Activated CD4-positive, alpha-beta T cell treated with anti-CD3 and anti-CD28 coated beads, Interleukin-2, amount 50 U/mL, for 1 hour (primary cell): ENCODE measurements at places on chromosomes 6 and 20.
A peak's percentile ranks its signal among the peaks of the same experiment; 100 is the strongest.

DNA sequence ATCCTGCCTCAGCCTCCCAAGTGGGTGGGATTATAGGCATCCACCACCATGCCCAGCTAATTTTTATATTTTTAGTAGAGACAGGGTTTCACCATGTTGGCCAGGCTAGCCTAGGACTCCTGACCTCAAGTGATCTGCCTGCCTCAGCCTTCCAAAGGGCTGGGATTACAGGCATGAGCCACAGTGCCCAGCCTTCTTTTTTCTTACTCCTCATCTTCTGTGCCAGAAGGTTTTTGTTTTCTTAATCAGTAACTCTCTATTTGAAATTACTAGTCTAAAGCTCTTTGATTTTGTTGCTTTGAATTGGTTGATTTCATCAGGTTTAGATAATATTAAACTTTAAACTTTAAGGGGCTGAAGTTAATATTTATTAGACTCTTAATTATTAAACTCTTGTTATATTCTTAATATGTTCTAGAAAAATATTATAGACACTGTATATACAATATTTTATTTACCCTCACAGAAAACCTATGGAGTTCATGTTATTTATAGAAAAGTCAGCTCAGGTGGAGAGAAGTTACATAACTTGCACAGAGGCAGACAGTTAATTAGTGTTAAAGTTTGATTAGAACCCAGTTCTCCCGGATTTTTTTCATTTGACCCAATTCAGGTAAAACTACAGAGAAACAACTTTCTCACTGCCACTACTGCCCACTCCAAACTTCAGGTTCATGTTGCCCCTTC, 177.4 kb upstream of the SGK1 start:
- DNase-seq: no peak

- DNase-seq: no peak
Observed at GRCh38 chr6:141878686-141879085, 254.0 kb upstream of the GJE1 start.

- DNase-seq: no peak
Observed at GRCh38 chr6:18209539-18210197, 54.4 kb downstream of the KDM1B start.

DNA sequence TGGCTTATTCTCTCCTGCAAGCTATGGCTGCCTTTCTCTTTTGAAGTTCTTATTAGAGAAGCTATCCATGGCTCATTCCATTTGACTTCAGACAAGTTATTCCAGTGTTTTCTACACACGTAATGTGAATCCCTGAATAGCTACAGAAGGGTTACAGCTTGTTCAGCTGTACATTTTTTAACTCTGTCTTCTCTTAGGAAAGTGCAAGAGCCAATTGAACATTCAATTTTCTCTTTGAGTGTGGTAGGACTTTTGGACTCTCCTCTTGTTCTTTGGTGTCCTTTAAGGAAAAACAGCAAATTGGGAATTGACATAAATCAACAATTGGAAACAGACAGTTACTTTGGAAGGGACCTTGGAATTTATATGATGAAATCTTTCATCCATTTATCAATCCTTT, 125.8 kb downstream of the EPM2A start:
- no peak for DNase-seq

- no peak for DNase-seq
Observed at GRCh38 chr6:130981409-130981808, 81.6 kb downstream of the EPB41L2 start.

DNA sequence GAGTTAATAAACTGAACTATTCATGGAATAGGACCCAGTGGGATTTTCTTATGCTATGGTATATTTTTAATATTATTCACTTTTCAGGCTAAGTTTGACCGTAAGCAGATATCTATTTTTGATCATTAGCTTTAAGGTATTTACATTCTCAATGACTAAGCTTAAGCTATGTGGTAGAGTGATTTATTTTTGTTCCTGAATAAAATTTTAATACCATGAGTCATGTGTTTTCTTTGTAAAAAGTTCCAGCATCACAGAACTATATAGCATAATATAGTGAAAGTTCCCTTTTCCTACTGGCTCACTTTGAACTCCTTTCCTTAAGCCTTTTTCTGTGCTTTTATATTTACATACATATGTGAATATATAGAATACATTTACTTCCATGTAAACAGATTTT, 75.8 kb downstream of the BCKDHB start:
- no peak for DNase-seq

DNA sequence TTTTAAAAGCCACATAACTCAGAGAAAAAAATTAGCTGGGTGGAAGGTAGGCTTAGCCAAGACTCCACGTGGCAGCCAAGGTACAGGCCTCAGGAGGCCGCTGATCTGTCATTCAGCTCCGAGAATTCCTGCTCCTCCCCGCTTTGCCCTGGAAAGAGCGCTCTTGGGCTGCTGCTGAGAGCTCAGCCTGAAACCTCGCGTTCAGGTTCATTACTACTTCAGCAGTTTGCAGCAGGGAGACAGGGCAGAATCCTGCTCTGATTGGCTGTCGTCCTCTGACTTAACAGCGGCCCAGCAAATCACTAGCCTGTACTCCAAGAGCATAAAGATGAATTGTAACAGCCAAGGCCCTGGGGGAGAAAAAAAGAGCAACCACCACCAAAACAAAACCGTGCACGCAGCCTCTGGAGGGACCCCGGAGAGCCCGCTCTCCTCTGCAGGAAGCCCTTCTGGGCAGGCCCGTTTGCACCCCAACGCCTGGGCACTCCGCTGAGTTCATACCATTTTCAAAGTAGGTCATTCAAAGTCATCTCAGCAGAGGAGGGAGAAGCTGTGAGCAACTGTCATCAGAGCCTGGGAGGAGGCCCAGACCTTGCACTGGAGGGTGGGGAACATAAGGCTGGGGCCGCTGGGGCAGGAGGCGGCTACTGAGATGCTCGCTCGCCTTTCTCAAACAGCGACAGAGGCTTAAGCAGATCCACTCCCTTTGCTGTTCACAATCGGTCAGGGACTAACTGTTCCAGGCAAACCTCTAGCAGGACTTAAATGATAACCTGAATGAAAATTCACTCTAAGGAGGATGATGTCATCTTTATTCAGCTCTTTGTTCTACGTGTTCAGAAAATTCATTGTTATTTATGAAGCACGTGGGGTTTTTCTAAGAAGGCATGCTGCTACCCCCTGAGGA, 42.3 kb upstream of the ATXN1 start:
- DNase-seq: no peak

DNA sequence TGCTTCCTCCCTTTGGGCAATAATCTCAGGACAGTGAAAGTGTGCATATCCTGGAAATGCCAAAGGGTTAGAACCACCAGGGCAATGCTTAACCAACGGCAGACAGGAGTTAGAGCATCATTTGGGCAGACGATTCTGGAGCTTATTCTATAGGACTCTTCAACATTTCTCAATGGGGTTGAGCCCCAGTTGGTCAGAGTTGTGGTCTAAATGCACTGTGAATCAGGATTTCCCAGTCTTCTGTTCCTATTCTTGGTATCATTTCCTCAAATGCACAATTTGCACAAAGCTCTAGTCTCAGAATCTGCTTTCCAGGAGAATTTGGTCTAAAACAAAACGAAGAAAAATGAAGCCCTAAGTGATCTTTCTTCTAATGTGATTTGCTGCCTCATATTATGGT, 389.6 kb upstream of the JAG1 start:
- DNase-seq: no peak

GRCh38 chr6:6713657-6714056, 125.1 kb downstream of the LY86 start:
- no peak for DNase-seq

- DNase-seq: no peak
Observed at GRCh38 chr6:20186981-20187380, 25.3 kb downstream of the MBOAT1 start.

- no peak for DNase-seq
Observed at GRCh38 chr20:29306390-29307072, 1950.9 kb upstream of the DEFB115 start.

DNA sequence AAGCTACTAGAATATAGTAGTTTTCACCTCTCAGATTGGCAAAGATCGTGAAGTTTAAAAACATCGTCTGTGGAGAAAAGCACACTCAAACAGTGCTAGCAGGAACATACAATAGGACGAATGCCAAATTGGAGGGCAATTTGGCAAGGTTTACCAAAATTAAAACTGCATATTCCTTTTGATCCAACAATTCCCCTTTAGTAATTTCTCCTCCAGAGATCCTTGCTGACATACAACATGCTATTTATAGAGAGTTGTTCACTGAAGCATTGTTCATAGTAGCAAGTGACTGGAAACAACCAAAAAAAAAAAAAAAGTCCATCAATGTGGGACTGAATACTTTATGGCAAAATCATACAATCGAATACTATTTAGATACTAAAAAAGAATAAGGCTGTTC, 202.2 kb downstream of the ATXN1 start:
- DNase-seq: no peak

- no peak for DNase-seq
Observed at GRCh38 chr20:8271727-8272126, 139.7 kb downstream of the PLCB1 start.

DNA sequence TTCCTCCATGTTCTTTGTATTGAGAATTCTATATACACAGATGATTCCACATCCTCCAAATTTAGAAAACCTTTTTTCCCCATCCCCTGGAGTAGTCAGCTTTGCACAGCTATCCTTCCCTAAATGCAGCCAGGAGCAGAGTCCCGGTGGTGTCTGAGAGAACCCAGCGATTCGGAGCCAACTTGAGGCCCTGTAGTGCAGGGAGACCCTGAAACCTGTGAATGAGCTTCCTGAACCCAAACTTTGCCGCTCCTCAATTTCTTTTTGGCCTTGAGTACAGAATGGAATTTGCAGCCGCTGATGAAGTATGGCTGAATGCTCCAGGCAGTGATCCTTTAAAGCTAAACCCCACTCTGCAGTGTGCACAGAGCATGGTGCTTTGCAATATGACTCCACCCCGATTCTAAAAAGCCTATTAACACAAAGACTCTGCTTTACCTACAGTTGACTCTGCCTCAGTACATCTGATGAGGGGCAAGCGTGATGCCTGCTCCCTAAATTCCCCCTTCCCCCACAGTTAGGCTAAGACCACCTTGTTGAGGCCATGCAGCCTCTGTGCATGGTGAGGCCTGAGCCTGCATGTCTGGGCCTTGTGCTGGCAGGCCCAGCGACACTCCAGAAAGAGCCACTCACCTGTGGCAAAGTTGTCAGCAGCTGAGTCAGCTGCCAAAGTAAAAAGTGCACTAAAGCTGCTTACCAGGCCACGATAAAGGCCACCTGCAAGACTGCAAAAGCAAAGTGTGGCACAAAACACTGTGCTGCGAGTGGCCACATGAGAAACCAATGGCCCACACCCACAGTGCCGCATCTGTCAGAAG, 82.1 kb downstream of the PLEKHG1 start:
- DNase-seq: no peak

GRCh38 chr6:12717356-12717755, 789 bp downstream of the PHACTR1 start:
- DNase-seq: no peak

DNA sequence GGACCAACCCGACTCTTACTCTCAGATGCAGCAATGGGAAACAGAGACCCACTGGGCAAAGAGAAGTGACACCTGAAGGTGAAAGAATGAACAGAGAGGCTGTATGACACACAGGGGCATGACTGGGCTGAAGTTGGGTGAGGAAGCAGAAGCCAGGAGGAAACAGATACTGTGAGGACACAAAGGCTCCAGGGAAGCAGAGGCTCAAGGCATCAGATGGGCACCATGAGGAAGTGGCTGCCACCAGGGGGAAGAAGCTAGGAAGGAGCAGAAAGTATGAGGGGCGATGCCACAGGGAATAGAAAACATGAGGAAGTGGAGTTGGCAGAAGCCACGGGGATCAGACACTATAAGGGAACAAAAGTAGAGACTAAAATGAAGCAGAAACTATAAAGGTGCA, 30.9 kb upstream of the OCSTAMP start:
- DNase-seq: no peak

- peak; percentile 13 for DNase-seq
Observed at GRCh38 chr6:45681860-45682511, 304.3 kb upstream of the SUPT3H start.

GRCh38 chr6:34531580-34532201, 24.4 kb downstream of the SPDEF start:
- DNase-seq: peak; percentile 9

DNA sequence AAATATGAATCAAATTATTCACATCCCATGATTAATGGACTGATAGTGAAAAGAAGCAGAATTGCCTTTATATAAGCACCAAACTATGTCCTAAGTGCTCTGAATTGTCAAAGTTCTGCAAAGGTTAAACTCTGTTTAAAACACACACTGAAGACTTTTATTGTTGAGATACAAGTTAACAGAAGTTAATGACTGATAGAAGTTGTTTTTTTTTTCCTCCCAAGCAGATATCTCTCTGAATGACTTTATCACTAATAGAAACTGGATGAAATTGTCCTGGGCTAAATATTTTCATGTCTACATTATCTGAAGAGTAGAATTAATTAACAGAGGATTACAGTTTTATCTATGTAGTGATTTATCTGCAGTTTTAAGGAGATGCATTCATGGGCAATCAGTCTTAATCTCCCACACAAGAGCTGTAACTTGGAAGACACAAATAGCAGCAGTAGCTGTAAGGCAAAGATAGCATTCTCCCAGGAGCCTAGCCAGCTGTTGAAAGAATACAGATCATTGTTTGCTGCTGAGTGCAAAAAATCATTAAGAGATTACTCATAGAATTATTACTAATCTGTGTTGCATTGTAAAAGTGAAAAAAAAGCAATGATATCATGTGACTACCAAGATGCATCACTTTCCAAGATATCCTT, 49.9 kb downstream of the BMP5 start:
- DNase-seq: no peak

- no peak for DNase-seq
Observed at GRCh38 chr6:122365775-122366403, 33.6 kb upstream of the HSF2 start.

- DNase-seq: no peak
Observed at GRCh38 chr6:166849749-166850183, 106.6 kb downstream of the RNASET2 start.

DNA sequence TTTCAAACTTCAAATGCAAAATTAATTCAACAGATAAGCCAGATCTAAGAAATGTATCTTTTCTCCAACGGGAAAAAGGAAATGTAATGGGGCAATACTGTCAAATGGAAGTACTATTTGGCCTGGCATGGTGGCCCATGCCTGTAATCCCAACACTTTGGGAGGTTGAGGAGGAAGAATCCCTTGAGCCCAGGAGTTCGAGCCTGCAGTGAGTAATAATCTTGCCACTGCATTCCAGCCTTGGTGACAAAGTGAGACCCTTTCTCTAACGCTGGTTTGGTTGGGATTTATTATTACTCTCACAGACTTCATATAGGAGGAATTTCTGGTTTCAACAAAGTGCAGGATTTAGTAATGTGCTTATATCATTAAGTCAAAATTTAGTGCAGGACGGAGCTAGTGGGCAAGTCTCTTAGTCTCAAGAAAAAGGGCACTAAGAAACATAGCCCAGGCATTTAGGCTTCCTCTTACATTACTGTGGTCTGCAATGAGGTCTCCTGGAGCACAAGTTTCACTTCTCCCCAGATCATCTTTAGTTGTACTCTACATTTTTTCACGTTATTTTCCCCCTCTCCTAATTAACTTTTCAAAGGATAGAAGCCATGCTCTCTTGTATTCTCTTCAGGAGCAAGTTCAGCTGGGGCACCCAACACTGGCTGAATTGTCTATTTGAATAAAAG, 23.1 kb downstream of the TRIM27 start:
- no peak for DNase-seq
